Activated CD4-positive, alpha-beta T cell treated with anti-CD3 and anti-CD28 coated beads, Interleukin-2, amount 10 ng/mL, durations not matched to agents 24 days and 14 days (primary cell): ENCODE measurements at places on chromosomes 2 and 18. TPM values are rescaled to one million over a fixed set of nuclear protein-coding genes. Genes with fewer than 3 reads are reported as not detected.

DNA sequence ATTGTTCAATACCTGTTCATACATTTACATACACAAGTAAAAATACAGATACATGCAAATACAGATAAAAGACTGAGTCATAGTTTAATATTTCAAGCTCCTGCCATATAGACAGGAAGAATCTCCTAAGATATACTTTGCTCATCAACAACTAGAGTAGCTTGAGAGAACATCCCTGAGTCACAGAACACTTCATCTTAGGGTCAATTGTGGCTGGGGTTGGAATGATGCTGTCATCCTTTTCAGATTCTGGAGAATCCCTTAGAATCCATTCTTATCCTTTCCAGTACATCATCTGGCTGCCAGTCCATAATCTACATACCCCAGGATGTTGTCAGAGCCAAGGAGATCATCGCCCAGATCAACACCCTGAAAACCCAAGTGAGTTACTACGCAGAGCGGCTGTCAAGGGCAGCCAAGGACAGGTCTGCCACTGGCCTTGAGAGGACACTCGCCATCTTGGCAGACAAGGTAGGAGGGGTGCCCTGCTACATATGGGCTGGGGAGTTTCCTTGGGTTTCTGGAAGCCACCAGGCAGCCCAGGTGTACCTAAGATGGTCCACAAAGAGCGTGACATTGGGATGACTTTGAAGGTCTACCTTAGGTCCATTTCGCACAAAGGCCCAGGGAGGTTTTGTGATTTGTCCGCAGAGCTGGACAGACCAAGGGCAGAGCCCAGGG lies 55.7 kb downstream of the COA5 start:
- no peak overlapping the region for H3K4me3 ChIP-seq
- peaks cover 68% of the 10 kb centered on the region for H3K4me1 ChIP-seq
- H3K36me3 ChIP-seq = peaks cover 70% of the 10 kb centered on the region
- DNase-seq = no peak

GRCh38 chr18:12531749-12532148 lies 124.0 kb downstream of the PRELID3A start:
- no peaks in the 10 kb centered on the region for H3K4me1 ChIP-seq
- no peak for DNase-seq
- H3K4me3 ChIP-seq = no peak overlapping the region
- H3K36me3 ChIP-seq = no peaks in the 10 kb centered on the region

GRCh38 chr2:65175894-65176530 lies 46.1 kb upstream of the RAB1A start:
- no peaks in the 10 kb centered on the region for H3K4me1 ChIP-seq
- H3K4me3 ChIP-seq = no peak overlapping the region
- H3K36me3 ChIP-seq = no peaks in the 10 kb centered on the region
- H3K27ac ChIP-seq = no peak overlapping the region
- peaks cover 11% of the 10 kb centered on the region for H3K27me3 ChIP-seq

GRCh38 chr2:232315923-232316299 lies 62.6 kb upstream of the ALPP start:
- peak overlapping the region; percentile 81 for H3K4me3 ChIP-seq
- H3K36me3 ChIP-seq = peaks cover 18% of the 10 kb centered on the region
- no peak for DNase-seq
- H3K27me3 ChIP-seq = no peaks in the 10 kb centered on the region
- H3K27ac ChIP-seq = peak overlapping the region; percentile 94
- H3K4me1 ChIP-seq = peaks cover 52% of the 10 kb centered on the region

- H3K27ac ChIP-seq = no peak overlapping the region
- H3K4me1 ChIP-seq = no peaks in the 10 kb centered on the region
- no peaks in the 10 kb centered on the region for H3K27me3 ChIP-seq
- no peak for DNase-seq
- H3K4me3 ChIP-seq = no peak overlapping the region
These were observed 131.8 kb downstream of the AFF3 start for GRCh38 chr2:100010606-100011005.

The HAUS1 gene
- total RNA-seq = 49.5 and 49.6 TPM in 2 replicates

- no peak overlapping the region for H3K27ac ChIP-seq
- no peak overlapping the region for H3K4me3 ChIP-seq
- H3K4me1 ChIP-seq = no peaks in the 10 kb centered on the region
- H3K27me3 ChIP-seq = peaks cover 2% of the 10 kb centered on the region
- DNase-seq = no peak
- no peaks in the 10 kb centered on the region for H3K36me3 ChIP-seq
These were observed 65.3 kb upstream of the CCDC68 start for GRCh38 chr18:55024564-55024963.

- H3K27me3 ChIP-seq = peaks cover 40% of the 10 kb centered on the region
- no peaks in the 10 kb centered on the region for H3K36me3 ChIP-seq
- H3K4me3 ChIP-seq = peak overlapping the region; percentile 86
- DNase-seq = no peak
These were observed 2.7 kb downstream of the TCF4 start for GRCh38 chr18:55585065-55585919.
